ENCODE measurements at places on chromosomes 1 and 21.

- no peak for DNase-seq
These were observed 7.2 kb upstream of the PIGC start for GRCh38 chr1:172451002-172451443.

DNA sequence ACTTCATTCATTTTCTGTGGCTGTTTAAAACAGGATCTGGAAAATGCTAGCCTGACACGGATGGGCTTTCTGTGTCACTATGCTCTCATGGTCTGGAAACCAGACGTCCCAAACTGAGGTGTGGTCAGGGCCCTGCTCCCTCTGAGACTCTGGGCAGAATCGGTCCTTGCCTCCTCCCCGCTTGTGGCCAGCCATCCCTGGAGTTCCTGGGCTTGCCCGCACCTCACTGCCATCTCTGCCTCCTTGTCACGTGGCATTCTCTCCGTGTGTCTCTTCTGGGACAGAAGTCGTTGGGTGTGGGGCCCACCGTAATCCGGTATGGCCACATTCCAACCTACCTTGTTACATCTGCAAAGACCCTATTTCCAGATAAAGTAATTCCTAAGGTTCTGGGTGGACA, 10.1 kb upstream of the ACTRT2 start:
- DNase-seq = no peak

DNA sequence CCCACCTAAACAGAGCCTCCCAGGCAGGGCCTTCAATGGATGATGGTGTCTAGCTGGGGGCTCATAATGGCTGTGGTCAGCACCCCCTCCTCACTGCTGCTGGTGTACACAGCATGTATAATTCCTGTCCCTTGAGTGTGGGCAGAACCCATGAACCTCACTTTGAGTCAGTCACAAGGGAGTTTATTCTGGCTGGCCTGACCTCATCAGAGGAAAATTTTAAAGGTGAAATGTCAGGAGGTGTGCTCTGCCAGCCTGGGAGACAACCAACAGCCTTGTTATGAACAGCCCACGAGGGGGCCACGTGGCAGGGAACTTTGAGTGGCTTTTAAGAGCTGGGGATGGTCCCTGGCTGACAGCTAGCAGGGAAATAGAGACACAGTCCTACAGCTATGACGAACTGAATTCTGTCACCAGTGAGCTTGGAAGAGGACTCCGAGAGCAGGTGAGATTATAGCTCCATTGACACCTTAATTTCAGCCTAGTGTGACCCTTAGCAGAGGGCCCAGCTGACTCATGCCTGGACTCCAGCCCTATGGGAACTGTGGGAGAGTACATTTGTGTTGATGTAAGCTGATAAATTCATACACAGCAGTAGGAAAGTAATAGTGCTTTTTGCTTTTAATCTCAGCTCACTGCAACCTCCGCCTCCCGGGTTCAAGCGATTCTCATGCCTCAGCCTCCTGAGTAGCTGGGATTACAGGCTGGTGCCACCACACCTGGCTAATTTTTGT, 73.5 kb upstream of the RUNX3 start:
- DNase-seq = no peak

- DNase-seq = no peak
These were observed 737 bp upstream of the SMAP2 start for GRCh38 chr1:40372658-40373322.

- no peak for DNase-seq
These were observed 358.4 kb upstream of the SGIP1 start for GRCh38 chr1:66175581-66175980.

GRCh38 chr1:1583347-1584010, 8.8 kb upstream of the SSU72 start:
- DNase-seq = no peak

DNA sequence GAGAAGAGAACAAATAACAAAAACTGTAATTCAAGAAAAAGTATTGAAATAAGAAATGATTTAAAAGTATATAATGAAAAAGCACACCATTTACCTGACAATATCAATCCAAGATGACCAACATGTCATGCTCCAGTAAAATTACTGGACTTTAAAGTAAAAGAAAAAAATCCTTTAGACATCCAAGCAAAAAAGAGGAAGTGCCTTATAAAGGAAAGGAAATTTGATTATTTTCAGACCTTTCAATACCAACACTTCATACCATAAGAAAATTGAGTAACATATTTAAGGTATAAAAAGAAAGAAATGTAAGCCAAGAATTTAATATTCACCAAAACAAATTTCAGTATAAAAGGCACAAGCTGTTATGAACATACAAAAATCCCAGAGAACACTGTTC, 46.2 kb upstream of the SSX2IP start:
- no peak for DNase-seq

- DNase-seq = no peak
These were observed 782 bp upstream of the SDE2 start for GRCh38 chr1:225999912-226000337.
